Liver (tissue), 10 donors: ENCODE measurements at places on chromosomes 1 and 21.

DNA sequence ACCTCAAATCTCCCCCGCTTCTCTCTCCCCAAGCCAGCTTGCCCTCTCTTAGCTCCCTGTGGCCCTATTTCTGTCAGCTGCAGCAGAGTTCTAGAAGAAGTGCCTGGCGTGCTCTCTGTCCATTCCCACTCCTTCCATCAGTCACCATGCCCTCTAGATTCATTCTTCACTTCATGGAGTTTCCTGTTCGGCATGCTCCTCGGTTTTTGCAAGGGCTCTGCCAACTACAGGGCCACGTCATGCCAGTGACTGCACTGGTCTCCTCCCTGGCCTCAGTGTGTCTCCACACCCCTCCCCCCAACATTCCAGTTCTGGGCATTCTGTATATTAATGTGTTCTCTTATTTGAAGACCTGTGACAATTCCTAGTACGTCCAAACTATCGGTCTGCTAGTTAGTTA, 113.9 kb downstream of the SLC45A1 start:
- DNase-seq = no peak

DNA sequence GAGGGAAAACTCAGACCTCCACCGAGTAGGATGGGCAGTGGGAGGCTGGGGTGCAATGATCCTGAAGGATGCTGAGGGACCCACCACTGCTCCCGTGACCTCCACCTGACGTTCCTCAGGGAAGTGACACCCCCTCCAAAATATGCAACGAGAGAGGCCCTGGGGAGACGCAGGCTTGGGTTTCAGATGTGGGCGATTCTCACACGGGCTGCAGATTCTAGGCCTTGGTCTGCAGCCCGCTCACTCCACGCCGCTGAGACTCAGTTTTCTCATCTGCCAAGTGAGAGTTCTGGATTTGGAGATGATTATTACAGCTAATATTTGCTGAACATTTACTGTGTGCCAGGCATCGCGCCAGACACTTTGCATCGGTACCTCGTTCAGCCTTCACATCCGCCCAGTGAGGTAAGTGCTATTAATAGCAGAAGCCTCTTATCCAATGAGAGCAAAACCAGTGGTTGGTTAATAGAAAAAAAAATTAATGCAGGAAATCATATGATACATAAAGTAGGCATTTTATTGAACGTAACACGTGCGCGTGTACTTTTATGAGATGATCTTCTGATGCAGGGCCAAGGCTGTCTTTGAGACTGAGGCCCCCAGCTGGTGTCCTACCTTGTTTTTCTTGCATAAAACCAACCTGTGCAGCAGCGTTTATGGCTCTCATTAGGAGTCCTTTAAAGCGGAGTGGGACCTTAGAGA, 102.0 kb upstream of the RUNX3 start:
- DNase-seq = no peak

DNA sequence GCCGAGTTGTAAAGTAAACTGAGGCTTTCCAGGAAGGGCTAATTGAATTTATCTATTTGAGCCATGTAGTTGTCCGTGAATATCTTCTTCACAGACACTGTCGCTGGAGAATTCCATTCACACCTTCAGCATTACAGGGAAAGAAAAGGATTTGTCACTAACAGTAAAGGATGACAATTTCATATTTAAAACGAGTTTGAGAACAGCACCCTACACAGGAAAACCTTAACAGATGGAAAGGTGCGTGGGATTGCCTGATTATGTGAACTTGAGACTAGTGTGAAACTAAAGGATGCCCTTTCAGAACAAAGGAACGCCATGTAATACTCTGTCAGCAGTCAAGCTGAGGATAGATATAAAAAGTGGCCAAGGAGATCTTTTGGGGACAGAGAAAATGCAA, 492.5 kb upstream of the ADGRL2 start:
- no peak for DNase-seq

- DNase-seq = no peak
These were observed 132.5 kb upstream of the CACHD1 start for GRCh38 chr1:64337475-64337874.

DNA sequence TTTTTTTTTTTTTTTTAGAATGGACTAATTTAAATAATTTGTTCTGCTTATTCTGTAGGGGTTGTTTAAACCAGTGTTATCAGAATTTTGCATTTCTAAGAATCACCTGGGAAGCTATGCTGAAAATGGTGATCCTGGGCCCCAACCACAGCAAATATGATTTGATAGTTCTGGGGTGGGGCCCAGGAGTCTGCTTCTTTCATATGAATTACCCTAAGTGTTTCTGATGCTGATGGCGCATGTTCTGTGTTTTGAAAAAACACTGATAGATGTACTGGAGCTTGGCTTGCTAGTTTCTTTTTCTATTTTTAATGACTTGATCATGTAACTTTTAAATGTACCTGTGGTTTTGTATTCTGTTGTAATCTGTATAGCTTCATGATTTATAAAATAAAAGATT, 89.3 kb downstream of the CDC14A start:
- no peak for DNase-seq

GRCh38 chr1:180096584-180097325, 57.9 kb upstream of the QSOX1 start:
- DNase-seq = no peak

DNA sequence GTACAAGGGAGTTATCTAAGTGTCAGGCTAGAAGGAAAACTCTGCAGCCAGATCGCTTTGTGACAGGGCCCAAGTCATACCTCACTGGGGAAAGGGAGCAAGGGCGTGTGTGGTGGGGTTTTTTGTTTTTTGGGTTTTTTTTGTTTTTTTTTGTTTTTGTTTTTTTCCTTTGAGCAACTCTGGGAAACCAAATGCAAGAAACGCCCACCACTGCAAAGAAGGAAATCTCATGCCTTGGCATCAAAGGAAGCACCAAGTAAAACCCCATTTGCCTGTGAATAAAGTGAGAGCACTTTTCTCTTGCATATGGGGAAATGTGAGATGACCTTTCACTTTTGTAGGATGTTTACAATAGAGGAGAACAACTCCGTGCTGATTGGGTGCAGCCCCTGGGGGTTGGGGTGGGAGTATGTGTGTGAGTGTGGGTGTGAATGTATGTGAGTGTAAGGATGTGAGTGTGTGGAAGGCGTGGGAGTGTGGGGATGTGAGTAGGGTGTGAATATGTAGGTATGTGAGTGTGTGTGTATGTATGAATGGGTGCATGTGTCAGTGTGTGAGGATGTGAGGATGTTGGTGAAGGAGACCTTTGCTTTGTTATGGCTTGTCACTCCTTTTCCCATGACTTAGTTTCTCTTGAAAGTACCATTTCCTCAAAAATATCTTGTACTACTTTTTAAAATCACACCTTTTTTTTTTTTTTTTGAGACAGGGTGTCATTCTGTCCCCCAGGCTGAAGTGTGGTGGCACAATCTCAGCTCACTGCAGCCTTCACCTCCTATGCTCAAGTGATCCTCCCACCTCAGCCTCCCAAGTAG, 34.6 kb downstream of the IL12RB2 start:
- no peak for DNase-seq

DNA sequence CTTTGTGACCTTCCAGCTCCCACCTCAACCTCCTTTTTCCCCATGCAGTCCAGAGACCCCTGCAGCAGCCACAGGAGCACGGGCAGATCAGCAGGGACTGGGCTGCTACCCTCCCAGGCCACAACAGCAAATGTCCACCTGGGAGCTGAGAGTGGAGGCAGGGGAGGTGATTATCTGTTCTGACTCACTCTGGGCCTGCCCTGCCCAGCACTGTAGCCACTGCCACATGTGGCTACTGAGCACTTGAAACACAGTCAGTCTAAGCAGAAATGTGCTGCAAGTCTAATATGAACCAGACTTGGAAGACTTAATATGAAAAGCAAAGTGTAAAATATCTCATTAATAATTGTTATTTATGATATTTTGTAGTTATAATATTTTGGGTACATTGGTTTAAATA, 148.9 kb upstream of the VANGL1 start:
- no peak for DNase-seq

- DNase-seq = no peak
These were observed 40.5 kb downstream of the CHD1L start for GRCh38 chr1:147283011-147283410.

DNA sequence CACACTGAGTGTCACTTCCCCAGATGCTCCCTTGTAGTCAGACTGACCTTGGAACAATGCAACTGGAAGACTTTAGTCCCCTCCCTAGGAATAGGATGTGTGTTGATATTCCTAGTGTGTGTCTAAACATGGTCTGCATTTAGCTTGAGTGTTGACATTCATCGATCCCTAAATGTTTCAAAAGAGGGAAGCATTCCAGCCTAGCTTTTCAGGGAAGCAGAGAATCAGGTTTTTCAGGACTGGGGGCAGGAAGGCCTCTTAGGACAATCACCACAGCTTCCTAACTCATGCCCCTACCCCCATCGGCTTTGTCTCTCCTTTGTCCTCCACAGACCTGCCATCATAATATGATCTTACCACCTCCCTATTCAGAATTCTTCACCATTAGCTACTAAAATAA, 43.4 kb downstream of the NMNAT2 start:
- DNase-seq = no peak

DNA sequence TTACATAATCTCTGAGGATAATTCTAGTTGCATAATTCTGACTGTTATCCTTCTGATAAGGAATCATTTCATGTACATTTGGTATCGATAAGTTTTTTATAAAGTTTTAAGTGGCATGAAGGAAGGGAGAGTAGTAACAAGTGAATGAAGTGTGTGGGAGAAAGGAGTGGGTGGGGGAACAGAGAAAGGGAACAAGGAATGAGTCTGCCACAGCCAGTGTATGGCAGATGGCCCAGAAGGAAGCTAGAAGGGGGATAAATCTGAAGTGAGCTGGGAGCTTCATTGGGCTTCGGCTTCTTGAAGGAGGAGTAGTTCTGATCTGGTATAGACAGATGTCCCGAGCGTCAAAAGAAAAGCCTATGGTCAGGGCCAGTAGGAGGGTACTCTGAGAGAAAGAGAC, 18.6 kb downstream of the ZBTB40 start:
- no peak for DNase-seq
